Activated CD4-positive, alpha-beta T cell treated with anti-CD3 and anti-CD28 coated beads for 4 hours (primary cell): ENCODE measurements at places on chromosomes 5 and 9.

DNA sequence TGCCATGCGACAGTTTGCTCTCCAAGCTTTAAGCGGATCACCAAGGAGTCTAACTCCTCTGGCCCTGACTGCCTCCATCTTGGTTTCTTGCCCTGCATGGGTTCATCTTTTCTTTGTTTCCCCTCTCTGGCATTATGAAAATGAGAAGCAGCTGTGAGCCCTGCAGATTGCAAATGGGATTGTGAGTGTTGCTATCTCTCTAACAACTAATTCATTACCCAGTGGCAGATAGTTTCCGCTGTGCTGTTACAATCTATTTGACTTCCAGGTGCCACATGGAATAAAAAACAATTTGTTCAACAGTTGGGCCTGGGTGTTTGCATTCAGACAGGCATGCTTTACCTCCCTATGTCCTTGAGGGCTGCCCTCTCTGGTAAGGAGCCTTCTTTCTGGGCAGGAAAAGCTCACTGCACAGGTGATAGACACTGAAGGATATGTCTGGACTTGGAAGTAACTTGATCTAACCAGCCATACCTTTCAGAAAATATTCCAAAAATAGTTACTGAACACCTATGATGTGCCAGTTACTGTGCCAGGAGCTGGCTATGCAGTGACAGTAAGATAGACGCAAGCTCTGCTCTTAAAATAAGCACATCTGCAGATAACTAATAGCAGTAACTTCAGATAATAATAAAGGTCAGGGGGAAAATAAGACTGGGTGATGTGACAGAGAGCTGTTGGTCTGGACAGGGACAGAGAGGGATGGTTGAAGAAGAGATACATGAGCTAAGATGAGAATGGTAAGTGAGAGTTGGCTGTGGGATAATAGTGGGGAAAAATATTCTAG, 40.1 kb downstream of the GRIA1 start:
- no peak for DNase-seq

GRCh38 chr5:124584991-124585715, 161.3 kb downstream of the ZNF608 start:
- DNase-seq, result no peak

- no peak for DNase-seq
Observed at GRCh38 chr9:757246-757881, 84.1 kb upstream of the DMRT1 start.

DNA sequence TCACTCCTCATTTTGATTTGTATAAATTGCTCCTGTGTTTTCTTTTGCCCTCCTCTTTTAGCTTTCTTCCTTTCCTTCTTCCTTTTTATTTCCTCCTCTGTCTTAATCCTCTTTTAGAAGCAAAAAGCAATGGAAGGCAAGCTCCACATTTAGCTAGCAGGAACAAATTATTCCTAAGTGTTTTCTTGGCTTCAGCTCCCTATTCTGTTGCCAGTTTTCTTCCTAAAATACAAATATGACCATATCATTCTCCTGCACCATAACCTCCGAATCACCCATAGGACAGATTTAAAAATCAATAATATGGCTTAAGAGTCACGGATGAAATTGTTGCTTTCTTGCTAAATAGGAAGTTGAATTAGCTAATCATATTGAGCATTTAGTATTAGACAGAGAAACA, 49.4 kb downstream of the GRIN3A start:
- no peak for DNase-seq

DNA sequence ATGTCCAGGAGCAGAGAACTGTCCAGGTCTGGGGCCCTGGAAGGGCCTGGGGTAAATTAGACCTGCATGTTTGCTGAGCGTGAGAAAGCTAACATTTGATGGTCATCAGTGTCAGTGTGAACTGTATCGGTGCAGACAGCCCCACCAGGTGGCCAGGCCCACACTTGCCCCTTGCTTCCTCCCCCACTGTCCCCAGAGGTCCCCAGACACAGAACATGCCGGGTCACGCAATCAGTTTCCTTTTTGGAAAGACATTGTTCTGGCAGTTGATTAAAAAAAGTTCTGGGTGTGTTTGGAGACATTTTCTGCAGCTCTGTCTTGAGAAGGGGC, 1.5 kb downstream of the NKD2 start:
- DNase-seq, result no peak

DNA sequence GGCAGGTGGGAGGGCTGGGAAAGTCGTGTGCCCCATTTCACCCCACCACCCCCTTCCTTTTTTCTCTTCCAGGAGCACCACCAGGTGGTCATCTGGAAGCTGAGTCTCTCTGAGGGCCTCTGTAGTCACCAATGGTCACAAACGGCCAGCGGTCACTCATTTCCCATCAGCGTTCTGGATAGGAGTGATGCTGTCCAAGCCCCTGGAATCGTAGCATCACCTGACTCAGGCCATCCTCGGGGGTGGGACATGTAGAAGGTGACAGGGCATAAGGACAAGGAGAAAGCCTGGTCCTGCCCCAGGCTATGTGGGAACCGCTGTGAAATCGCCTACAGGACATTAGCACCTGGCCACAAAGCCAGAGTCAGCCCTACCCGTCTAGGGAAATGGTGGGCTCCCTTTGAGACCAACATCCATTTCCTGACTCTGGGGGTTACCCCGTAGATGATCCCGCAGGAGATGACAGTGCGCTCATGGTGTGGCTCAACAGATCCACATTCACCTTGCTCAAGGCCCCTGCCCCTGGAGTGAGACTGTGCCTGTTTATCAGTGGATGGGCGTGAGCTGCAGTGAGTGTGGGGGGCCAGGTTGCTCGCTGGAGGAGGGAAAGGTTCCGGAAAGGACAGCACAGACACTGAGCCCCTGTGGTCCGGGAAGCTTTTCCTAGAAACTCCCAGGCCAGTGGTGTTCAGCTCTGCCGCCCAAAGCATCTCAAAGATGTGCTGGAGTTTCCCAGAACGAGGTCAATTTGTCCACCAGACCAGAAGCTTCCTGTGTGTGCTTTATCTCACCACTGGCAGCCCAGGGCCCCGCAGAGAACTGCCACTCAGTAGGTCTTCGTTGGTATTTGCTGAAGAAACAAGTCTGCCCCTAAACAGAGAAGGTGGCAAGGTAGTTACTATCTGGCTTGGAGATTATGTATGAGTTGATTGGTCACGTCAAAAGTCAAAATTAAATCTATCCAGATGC, 61.1 kb upstream of the UNC5A start:
- no peak for DNase-seq

DNA sequence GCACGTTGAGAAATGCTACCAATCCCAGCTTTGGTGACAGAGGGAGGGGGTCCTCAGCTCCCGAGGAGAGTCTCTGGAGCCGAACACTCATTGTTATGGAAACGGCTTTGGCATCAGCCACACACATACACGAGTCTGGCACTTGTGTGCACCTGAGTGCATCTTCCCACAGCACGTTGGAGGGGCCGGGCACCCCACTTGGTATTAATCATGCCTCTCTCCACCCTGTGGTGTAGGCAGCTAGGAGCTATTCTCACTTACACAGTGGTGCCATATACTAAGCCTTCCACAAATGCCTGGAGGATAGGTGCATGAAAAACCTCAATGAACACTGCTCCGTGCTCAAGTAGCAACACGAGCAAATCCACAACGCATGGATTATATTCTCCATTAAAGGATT, 133.9 kb upstream of the PANK3 start:
- no peak for DNase-seq

- no peak for DNase-seq
Observed at GRCh38 chr5:121264605-121265004, 587.1 kb upstream of the FTMT start.

- DNase-seq, result no peak
Observed at GRCh38 chr5:3709068-3709716, 113.6 kb downstream of the IRX1 start.

GRCh38 chr5:73215891-73216610, 43.1 kb downstream of the TMEM174 start:
- DNase-seq, result peak; percentile 59

- no peak for DNase-seq
Observed at GRCh38 chr9:68941780-68942459, 72.0 kb downstream of the PRKACG start.

- DNase-seq, result no peak
Observed at GRCh38 chr5:38618154-38618553, 61.7 kb upstream of the LIFR start.

DNA sequence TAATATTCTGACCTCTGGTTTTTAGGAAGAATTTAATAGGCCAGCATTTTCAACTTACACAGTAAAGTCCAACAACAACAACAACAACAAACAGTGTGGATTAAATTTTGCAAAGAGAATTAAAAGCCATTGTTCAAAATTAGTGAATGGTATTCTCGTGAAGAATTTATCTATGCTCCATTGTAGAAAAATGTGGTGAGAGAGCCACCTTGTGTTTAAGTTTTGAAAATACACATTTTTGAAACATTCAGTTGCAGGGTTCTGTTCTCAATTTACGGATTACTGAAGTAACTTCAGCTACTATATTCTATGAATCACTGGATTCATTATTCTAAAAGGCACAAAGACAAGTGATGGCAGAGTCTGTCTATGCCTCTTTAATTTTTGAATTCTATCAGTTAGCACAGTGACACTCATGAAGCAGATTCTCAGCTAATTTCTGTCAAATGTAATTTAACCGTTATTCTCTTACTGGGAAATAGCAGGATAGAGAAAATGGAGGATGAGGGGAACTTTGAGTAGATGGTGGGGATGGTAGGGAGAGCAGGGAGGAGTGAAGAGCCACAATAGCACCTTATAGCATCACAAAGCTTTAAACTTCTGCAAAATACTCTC, 11.0 kb downstream of the CCDC152 start:
- no peak for DNase-seq

- DNase-seq, result no peak
Observed at GRCh38 chr9:83472221-83472665, 66.0 kb downstream of the FRMD3 start.

DNA sequence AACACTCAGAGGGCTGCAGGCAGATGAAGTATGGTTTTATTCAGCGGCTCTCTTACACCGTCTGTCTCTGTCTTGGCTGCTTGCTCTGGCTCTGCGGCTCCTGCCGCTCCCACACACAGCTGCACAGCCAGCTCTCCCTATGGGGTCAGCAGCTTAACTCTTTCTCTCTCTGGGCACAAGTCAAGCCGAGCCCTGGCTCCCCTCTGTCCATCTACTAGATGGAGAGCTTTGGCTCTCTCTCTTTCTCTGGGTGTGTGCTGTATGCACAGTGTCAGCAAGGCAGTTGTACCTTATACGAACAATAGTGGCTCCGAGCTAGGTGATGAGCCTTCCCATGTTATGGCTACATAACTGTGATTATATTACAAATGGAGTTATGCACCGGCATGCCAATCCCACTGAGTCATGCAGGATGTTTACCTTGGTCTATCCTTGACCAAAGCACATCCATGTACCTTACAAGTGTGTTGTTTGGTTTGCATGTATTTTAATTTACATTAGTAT, 19.3 kb upstream of the PPP2CA start:
- no peak for DNase-seq

- no peak for DNase-seq
Observed at GRCh38 chr9:87465816-87466215, 31.9 kb upstream of the DAPK1 start.

DNA sequence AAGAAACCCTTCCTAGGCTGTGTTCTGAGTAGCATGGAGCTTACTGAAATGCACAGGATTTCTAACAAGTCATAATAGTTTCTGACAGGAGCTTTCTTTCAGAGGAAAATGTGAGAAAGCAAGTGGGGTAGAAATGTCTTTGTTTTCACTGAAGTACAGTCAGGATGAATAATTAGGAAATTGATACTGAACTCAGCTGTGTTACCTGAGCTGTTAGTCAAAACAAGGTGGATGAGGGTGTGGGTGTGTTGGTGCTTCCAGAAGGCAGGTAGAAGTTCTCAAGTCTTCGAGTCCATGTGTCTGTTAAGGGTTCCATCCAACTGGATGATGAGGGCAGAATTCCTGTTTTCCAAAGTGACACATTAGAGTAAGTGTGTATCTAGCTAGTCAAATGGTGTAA, 122.4 kb downstream of the BASP1 start:
- DNase-seq, result no peak

GRCh38 chr9:134230942-134231325, 66.6 kb upstream of the RNU6ATAC start:
- no peak for DNase-seq

DNA sequence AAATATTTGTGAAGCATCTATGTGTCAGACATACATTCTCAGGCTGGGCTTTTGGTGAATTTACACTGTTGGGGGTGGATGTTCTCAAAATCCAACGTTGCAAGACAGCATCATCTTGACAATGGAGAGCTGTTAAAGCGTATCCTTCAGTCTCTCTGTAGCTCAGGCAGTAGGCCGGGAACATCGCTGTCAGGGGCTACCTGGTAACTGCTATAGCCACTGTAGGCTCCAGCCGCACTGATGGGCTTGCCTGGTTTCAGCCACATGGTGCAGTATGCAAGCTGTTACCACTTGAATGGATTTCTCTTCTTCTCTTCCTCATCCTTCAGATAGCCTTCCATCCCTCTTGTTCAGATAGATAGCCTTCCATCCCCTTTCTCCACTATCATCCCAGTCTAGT, 51.7 kb downstream of the DRD1 start:
- DNase-seq, result no peak

DNA sequence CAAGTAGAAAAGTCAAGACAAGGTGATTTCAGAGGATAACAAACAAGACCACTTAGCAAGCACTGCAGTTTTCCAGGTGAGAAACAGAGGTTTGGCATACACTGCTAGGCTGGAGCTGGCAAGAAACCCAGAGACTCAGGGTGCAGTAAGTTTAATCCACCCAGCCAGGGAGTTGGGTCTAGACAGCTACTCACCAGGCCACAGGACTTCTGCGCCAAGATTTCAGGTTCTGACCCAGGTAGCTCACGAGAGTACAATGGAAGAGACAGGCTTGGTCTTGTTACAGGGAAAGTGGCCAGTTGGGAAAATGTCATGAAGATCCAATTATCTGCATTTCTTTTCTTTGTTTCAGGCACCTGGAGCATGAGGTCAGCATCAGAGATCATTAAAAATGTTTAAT, 9.8 kb downstream of the SMIM23 start:
- DNase-seq, result no peak
